ENCODE measurements at places on chromosomes 1 and 21.
A peak's percentile ranks its signal among the peaks of the same experiment; 100 is the strongest.

- DNase-seq, result no peak
These were observed 25.1 kb downstream of the RUNX1 start for GRCh38 chr21:35024071-35024420.

- DNase-seq, result no peak
These were observed 47.8 kb downstream of the CHML start for GRCh38 chr1:241592273-241592958.

DNA sequence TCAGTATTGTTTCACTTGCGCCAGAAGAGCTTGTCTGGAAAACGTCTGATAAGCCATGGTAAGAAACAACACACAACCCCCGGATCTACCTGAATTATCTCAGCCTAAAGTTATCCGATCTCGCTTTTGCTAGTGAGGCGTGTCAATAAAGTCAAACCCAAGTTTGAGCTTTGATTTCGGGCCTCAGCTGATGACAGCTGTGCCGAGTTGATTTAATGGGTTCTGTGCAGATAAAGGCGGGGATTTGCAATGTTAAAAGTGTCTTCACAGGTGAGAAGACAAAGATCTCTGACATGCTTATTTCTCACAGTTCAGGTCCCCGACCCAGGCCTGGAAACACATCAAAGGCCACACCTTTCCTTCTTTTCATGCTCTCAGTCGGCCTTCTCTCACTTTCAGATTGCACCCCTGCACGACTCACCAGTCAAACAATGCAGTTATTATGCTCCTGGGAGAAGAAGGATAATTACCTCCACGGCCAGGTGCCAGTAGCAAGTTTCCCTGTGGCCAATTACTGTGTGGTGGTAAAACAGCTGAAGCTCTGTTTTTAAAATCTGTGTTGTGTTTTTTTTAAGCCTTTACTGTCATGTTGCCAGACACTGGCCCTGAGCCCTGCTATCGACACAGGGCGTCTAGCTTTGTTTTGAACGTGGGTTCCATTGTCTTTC, 245.3 kb upstream of the RUNX1 start:
- DNase-seq, result peak; percentile 99

DNA sequence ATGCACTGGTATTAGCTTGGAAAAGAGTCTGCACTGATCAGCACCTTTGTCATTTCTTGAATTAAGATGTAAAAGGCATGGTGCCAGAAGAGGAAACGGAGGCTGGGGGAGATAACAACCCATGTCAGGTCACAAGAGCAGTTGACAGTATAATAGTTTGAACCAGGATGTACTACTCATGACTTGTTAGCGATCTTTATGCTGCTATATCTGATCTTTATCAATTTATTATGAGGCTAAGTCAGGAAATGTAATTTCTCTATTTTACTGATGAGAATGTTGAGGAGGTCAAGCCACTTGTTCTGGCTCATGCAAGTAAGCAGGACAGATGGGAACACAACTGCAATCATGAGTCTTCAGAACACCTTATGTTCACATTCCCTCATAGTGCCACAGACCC, 41.4 kb downstream of the RGS5 start:
- no peak for DNase-seq

DNA sequence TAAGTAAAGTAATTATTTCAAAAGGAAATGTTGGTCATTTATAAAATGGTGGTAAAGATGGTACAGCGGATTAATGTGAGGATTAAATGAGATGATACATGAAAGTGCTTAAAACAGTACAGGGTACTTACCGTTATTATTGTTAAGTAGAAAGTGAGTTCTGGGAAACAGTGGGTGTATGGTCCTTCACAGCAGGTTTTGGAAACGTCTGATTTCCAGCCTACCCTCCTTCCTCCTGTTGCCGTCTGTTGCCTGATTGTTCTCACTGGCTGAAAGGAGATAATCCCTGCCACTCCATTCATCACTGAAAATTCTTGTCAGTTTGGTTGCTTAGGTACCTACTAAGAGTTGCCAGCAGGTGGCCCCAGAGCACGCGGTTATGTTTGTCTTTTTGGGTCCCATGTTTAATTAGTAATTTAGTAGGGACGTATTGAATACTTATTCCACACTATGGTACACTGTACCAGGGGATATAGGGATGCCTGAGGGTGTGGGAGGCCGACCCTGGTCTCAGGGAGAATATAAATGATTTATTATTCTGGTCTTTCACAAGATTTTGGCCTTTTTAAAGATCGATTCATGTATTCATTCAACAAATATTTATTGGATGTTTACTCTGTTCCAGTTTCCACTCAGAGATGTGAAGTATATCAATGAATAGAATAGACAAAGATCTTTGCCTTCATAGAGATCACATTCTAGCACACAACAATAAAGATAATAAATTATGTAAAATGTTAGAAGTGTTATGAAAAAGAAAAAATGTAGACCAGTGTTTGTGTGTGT, 30.8 kb upstream of the RPTN start:
- DNase-seq, result peak; percentile 56

- no peak for DNase-seq
These were observed 86.8 kb downstream of the SPATA17 start for GRCh38 chr1:217717959-217718358.

- peak; percentile 6 for DNase-seq
These were observed 23.9 kb upstream of the KIAA0040 start for GRCh38 chr1:175216444-175216843.

DNA sequence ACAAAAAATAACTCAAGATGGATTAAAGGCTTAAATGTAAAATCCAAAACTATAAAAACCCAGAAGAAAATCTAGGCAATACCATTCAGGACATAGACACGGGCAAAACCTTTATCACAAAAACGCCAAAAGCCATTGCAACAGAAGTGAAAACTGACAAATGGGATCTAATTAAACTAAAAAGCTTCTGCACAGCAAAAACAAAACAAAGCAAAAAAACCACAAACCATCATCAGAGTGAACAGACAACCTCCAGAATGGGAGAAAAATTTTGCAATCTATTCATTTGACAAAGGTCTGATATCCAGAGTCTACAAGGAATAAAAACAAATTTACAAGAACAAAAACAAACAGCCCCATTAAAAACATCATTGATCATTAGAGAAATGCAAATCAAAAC, 4.5 kb upstream of the PGBD2 start:
- no peak for DNase-seq

DNA sequence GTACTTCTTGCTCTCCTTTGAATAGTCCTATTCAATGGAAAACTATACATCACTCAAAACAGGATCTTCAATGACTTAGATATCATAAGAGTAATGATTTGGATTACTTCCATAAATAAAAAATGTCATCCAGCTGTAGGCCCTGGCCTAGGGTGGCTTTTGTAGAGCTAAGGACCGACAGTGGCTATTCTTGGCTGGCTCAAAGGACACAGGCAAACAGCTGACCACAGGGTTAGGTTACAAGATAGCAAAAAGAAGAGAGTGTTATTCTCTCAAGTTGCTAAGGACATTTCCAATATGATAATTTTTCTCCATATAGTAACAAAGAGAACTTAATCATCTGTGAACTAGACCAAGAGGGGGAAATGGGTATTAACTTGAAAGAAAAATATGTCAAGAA, 495.1 kb downstream of the PLPP3 start:
- no peak for DNase-seq

DNA sequence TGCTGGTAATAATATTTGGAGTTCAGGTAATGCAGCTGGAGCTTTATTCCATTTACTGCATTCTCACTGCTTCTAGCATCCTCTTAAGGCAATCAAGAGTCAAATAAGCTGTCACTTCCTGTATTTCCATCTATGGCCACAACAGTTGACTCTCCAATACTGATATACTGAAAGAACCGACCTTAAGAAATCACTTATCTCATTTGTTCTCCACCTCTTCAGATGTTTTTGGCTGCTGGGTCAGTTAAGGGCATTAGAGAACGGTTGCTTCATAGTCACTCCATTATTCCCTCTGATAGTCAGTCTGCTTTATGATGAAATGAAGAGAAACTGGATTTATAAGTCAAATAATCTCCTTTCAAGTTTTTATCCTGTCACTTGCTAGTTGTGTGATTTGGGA, 14.2 kb upstream of the RGS4 start:
- DNase-seq, result no peak

DNA sequence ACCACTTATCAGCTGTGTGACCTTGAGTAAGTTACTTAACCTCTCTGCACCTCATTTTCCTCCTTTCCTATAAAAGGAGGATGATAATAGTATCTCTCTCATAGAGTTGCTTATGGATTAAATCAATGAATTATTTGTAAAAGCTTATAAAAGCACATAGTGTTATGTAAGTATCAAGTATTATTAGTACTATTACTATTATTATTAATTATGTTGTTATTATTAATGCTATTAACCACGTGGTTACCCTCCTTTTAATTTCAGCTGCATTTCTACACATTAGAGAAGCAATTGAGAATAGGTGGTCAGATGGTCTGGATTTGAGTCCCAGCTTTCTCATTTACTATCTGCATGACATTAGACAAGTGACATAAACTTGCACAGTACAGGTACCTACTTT, 58.1 kb upstream of the WNT4 start:
- DNase-seq, result no peak

- no peak for DNase-seq
These were observed 91.2 kb upstream of the KCNJ15 start for GRCh38 chr21:38165466-38166172.

DNA sequence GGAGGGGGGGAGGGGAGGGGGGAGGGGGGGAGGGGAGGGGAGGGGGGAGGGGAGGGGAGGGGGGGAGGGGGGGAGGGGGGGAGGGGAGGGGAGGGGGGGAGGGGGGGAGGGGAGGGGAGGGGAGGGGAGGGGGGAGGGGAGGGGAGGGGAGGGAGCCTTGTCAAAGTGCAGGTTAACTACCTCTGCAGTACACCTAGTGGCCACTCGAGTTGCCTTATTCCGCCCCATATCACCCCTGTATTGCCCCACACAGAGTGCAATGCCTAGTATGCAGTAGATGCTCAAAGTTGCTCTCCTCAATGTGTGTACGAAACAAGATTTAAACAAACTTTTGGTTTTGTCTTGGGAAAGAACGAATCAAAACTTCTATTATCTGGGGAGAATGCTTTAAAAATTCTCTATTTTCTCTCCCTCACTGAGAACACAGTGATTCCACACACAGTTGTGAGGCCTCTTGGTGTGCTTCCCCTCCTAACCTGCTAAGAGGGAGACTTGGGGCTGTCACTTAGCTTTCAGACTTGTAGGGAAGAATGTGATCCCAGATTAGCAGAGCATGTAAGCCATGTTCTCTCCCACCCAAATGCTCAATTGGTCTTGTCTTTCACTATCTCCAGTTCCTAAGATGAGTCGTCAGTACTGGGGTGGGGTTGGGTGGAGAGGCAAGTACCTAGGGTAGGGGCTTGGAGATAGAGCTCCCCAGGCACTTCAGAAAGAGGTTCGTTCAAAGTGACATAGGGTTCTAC, 79.7 kb upstream of the MAP10 start:
- DNase-seq, result no peak

GRCh38 chr1:42057800-42058199, 95.4 kb upstream of the GUCA2B start:
- DNase-seq, result no peak

GRCh38 chr1:57254022-57254421, 169.8 kb downstream of the DAB1 start:
- no peak for DNase-seq

DNA sequence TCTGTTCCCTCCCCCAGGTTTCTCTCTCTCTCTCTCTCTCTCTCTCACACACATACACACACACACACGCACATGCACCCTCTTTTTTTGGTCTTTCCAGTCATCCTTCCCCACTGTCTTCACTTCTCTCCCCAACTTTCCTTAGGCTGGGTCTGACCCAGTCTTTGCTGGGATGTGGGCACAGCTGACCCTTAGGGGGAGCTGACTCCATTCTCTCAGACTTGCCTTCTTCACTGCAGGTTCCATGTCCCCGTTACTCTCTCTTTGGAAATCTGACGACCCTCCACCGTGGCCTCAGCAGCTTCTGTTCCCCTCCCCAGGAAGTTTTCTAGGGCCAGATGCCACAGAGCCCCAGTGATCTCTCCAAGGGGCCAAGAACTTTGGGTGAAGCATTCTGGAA, 2.1 kb downstream of the DISP3 start:
- no peak for DNase-seq

DNA sequence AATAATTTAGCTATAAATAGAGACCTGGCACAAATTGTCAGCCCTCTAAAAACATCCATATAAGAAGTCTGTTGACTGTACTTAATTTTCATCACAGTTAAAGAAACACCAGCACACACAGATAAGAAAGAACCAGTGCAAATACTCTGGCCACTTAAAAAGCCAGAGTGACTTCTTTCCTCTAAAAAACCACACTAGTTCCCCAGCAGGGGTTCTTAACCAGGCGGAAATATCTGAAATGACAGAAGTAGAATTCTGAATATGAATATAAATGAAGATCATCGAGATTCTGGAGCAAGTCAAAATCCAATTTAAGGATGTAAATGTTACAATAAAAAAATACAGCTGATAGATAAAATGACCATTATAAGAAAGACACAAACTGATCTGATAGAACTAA, 870.6 kb upstream of the ADGRL4 start:
- DNase-seq, result no peak

DNA sequence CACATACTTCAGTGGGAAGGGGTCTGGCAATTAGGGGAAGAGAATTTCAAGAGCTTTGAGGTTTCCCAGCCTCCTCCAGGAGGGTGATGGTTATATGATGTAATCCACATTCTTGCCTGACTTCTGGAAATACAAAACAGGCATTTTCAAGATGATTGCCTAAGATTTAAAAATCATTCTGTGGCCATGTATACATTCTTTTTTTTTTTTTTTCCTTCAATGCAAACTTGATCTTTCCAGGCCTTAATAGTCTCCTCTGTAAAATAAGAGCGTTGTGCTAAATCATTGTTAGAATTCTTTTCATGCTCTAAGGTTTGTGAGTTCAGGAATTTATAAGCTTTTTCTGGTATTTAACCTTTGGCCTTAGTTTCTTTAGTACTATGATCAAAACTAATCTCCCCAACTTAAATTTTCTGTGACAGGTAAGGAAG, 192.3 kb upstream of the HMCN1 start:
- DNase-seq, result no peak

- DNase-seq, result no peak
These were observed 57.8 kb downstream of the ZNF281 start for GRCh38 chr1:200351826-200352549.

- DNase-seq, result no peak
These were observed 115.0 kb upstream of the COL6A1 start for GRCh38 chr21:45866551-45866950.

DNA sequence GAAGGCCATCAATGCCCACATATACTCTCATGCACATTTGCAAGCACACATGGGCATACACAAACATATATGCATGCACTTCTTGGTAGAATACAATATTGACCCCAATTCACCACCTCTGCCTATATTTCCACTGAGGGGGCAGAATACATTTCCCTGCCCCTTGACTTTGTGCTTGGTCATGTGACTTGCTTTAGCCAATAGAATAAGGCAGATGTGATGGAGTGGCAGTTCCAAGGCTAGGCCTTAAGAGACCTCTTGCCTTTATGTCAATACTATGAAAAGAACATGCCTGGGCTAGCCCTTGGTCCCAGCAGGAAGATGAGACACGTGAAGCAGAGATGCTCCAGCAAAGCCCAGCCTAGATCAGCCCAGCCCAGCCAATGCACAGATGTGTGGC, 66.0 kb upstream of the GRIK3 start:
- DNase-seq, result no peak

- DNase-seq, result no peak
These were observed 92.3 kb downstream of the DMRTB1 start for GRCh38 chr1:53551428-53551995.

GRCh38 chr1:107430540-107431228, 289.8 kb downstream of the NTNG1 start:
- peak; percentile 16 for DNase-seq

All from NCI-H1105 treated with DMSO at 0.1 percent for 48 hours (cell line).